Nephron progenitor cell (in vitro differentiated cells): ENCODE measurements at places on chromosomes 2 and 18.

DNA sequence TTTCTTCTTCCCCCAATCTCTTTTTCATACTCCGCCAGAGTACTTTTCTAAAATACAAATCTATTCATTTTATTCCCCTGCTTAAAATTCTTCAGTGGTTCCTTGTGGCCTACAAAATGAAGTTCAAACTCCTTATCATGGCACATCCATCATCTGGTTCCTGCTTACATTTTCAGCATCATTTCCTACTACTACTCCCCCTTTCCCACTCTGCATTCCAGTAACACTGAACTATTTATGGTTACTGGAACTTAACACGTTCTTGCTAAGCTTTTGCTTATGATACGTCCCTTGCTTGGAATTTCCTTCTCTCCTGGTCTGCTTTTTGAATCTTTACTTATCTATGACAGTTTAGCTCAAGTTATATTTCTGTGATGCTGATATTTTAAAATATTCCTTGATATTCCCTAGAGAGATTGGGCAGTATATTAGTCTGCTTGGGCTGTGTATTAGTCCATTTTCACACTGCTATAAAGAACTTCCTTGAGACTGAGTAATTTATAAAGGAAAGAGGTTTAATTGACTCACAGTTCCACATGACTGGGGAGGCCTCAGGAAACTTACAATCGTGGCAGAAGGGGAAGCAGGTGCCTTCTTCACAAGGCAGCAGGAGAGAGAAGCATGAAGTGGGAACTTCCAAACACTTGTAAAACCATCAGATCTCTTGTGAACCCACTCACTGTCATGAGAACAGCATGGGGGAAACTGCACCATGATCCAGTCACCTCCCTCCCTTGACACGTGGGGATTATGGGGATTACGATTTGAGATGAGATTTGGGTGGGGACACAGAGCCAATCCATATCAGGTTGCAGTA is 53.2 kb downstream of the BMPR2 start:
- DNase-seq: no peak

DNA sequence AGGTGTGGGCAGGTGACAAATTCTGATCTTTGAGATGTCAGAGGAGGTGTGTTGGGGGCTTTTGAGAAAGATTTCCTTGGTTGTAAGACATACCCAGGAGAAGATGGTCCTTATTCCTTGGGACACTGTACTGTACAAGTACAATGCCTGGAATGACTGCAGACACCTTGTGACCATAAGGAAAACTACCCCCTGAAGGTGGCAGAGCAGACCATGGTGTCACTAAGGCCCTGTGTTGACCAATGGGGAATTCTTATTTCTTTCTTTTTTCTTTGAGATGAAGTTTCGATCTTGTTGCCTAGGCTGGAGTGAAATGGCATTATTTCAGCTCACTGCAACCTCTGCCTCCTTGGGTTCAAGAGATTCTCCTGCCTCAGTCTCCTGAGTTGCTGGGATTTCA is 4.4 kb upstream of the ANKRD29 start:
- DNase-seq: no peak

DNA sequence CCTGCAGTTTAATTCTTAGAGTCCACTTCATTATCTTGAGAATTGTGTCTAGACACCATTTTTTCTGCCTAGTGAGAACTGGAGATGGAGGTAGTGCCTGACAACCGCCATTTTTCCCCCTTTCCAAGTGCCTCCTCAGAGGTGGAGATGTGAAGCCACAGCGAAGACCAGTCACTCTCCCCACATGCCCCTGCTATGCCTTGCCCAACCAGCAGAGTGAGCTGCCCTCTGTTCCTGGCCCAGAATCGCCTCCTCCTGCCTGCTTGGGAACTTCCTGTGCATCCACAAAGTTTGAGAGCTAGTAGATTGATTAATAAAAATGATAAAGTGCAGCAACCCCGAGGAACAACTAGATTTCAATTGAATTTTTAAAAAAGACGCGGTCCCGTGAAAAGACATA is 123.3 kb downstream of the CLIP4 start:
- no peak for DNase-seq

- no peak for DNase-seq
These were observed 682.9 kb upstream of the LRRTM1 start for GRCh38 chr2:80987466-80987865.

GRCh38 chr18:63551769-63552168 is 9.6 kb downstream of the SERPINB12 start:
- DNase-seq: no peak

DNA sequence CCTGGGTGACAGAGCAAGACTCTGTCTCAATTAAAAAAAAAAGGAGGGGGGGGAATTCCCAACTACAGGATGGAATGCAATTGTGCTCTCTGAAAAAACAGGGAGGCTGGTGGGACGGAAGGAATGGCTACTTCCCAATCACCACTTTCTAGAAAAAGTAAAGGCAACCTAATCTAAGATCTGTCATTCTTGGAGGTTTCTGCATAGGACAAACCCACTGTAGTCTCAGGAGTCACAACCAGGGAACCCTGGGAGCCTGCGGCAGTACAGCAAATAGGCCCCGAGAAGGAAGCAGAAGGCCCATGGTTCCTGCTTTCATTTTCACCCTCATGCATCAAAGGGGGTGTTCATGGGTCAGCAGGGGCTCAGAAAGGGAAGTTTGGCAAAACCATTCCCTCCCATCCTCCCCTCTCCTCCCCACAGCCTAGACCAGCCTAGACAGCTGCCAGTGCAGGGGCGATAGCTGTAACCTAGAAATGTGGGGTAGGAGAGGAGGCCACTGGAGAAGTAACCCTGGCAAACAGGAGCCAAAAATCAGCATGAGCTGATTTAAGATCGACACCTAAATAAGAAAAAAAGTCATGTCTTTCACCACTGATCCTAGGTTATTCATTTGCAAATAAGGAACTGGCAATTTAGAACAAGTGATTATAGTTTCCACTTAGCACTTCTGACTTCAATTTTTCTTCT is 48.0 kb downstream of the TRABD2A start:
- no peak for DNase-seq

DNA sequence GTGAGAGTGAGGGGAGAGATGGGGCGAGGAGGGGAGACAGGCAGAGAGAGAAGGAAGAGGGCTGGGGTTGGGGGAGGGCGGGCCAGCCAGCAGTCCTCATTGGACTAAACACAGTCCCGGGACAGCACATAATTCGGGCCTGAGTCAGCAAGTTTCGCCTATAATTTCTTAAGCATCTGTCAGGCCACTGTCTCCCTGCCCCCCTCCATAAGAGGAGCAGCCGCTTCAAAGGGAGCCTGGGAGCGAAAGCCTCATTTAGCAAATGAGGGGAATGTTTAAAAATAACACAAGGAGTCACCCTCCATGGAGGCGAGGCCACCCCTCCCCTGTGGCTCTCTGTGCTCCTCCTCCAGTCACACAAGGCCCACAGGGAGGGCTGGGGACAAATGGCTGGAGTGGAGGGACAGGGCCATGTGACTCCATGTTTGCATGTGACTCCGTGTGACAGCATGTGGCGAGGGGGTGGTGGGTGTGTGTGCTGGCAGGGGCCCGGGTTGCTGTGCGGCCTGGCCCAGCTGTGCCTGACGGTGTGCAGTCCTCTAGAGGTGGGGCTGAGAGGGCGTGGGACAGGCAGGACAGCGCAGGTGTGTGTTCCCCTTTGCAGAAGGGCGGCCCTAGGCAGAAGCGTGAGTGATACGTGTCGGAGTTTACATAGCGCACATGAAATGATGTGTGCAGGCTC is 162.4 kb downstream of the CELF4 start:
- DNase-seq: no peak

DNA sequence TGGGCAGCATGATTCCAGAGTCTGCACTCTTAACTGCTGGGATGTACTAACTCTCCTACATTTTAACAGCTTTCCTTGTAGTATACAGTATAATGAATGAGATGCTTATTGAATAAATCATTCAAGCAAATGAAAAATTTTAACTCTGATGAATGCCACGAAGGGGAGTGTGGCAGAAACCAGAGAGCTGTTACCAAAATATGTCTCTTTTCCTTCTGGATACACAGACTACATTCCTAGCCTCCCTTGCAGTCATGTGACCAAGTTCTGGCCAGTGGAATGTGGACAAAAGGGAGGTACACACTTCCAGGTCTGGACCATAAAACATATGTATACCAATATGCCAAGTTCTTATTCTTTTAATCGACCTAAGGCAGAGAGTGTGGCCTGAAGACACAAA is 1.7 kb upstream of the EML4 start:
- no peak for DNase-seq

GRCh38 chr2:157168501-157168900 is 89.0 kb upstream of the GALNT5 start:
- no peak for DNase-seq

DNA sequence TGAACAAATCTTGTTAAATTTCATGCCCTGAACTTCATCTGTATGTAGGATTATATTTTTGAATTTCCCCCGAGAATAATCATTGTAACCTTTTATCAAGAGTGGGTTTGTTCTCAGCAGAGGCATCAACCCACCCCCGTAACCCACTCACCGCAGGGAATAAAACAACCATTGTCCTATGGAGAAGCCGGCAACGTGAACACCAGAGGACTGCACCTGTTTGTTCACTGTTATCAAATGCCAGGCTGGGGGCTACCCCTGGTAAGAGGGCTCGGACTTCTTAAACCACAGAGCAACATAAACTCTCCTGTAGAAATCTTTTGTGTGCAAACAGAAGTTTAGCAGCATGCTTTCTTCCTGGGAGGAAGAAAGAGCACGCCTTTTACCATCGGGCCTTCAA is 610.4 kb downstream of the ERBB4 start:
- no peak for DNase-seq

DNA sequence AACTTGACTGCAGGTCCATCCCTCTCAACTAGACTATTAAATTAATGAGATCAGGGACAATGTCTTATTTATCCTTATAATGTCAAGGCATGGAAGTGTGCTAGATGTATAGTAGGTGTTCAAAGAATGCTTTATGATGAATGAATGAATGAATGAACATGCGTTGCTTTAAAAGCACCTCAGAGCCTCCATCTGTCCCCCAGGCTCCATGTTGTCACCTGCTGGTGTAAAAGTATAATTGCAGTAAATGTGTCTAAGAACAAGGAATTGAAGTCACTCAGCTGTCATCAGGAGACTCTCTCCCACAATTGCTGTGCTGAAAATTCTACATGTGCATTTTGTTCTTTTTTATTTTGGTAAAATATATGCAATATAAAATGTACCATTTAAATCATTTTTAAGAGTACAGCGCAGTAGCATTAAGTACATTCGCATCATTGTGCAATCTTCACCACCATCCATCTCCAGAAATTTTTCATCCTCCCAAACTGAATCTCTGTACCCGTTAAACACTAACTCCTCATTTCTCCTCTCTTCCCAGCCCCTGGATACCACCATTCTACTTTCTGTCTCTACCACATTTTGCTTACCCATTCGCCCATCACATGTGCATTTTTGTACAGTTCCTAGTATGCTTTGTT is 52.6 kb downstream of the GNAL start:
- no peak for DNase-seq

- DNase-seq: no peak
These were observed at the start of gene TCF23 for GRCh38 chr2:27148801-27149439. Gene TCF23, plus strand, starts transcription at chr2:27149004. Its CDS starts 130 bp downstream, at chr2:27149134.

GRCh38 chr2:227324642-227324994 is 433 bp upstream of the MFF start:
- DNase-seq: no peak

DNA sequence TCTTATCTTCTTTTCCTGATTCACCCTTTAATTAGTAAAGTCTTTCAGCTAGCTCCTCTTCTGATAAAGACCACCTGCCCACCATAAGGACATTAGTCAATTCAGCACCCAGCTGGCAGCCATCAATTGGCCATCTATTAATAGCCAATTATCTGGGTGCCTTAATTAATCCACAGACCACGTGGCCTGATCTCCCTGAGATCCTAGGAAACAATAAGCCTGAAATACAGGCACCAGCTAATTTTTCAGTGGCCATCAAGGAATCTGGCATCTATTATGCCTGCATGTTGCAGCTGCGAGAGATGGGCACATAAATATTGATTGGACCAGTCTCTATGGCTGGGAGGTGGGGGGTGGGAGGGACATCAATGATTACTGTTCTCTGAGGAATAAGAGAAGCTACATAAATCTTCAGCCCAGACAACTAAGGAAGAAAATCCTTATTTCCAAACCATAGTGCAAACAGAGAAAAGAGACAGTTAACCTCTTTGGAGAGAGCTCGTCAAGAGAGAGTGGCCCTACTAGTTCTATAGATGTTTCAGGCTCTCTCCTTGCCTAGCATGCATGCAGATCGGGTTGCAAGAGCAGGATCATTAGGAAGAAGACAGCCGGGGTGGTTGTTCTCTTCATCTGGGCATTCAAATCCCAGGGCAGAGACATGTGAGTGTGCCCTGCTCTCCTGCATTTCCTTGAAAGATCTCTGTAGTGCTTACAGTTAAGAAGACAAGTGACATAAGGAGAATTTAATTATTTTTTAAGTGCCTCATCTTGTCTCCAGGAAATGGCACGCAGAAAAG is 8.7 kb downstream of the GALNT14 start:
- no peak for DNase-seq

DNA sequence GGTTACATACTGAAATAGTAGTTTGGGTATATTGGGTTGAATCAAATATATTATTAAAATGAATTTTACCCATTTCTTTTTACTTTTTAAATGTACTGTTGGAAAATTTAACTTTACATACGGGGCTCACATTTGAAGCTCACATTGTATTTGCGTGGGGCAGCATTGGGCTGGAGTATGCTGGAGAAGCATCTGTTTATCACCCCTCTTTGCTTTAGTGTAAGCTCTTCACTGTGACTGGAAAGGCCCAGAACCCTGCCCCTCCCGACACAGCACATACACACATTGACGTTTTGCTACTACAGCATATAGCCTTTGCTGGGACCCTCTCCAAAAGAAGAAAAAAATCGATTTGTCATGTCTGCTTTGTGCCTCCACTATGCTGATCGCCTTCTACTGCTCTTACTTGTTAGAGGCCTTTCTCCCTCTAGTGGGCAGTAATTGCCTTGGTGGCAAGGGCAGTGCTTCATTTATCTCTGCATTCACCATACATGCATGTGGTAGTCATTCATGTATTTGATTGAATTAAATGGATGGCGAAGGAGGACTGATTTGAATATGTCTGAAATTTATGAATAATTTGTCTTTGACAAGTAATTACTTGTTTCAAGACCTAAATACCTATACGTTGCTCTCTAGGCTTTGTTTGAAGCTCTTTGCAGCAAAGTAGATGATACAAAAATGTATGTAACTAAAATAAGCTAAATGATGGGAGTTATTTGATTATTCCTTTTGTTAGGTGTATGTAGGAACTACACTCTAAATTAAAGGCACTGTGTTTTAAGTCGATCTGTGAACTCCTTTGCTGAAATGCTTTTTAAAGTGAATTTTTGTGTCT is 37.4 kb downstream of the VAPA start:
- DNase-seq: peak; percentile 17

DNA sequence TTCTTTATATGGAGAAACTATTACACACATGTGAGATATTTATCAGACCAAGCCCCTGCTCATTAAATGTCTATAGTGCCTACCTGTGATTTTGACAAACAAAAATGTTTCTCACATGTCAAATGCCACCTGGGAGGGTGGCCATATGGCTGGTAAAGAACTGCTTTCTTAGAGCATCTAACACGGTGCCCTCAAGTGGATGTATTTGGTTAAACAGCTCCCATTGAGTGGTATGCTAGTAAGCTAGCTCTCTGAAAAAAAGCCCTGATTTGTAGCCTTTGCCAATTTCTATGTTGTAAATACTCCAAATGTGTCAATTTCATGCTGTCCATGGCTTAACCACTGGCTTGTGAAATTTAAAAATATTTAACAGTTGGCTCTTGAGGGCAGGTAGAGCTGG is 94.6 kb downstream of the PMAIP1 start:
- DNase-seq: no peak
